NCI-H1694 treated with DMSO at 0.1 percent for 48 hours (cell line): ENCODE measurements at places on chromosomes 7 and 10.

GRCh38 chr10:5945561-5946418 is 31.6 kb downstream of the IL15RA start:
- no peak for DNase-seq

- DNase-seq: no peak
These were observed 33.2 kb downstream of the HIF1AN start for GRCh38 chr10:100568912-100569311.

DNA sequence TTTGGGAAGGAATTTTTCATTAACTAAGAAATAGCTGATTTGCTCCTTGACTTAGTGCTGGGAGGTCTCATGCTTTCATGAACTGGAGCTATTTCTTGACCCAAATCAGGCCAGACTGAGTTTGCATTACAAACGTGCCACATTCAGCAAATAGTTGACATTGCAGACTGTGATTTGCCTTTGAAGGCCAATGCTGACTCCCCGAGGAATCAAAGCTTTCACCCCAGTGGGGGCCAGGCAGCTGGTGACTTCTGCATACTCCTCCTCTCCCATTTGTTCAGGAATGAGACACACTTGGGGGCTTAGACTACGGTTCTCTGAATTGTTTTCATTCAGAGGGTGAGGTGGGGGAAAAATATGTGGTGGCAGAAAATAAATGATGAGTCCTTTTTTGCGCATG is 111.0 kb upstream of the JAZF1 start:
- no peak for DNase-seq

DNA sequence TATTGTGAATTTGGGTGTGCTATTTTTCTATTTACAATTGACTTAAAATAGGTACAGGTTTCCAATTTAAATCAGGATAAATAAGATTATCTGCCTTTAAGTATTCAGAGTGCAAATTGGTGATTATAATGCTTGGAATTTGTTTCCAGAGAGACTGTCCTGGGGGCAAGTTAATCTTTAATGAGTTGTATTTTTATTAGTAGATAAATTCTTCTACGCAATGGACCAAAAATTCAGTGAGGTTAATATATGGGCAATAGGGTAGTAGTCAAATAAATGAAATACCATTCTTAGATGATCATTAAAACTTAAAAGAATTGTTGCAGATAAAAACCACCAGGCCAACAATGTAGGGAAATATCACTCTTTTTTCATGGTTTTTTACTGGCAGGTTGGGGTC is 3.4 kb downstream of the BICC1 start:
- DNase-seq: no peak
